Urinary bladder (tissue), 4 donors: ENCODE measurements at places on chromosomes 3 and 15. TPM values are rescaled to one million over a fixed set of nuclear protein-coding genes. Genes with fewer than 3 reads are reported as not detected.

- DNase-seq: no peak
Measured at GRCh38 chr3:171811295-171811912, 1.1 kb upstream of the PLD1 start.

GRCh38 chr15:39433376-39433775, 147.5 kb upstream of the THBS1 start:
- no peak for DNase-seq

DNA sequence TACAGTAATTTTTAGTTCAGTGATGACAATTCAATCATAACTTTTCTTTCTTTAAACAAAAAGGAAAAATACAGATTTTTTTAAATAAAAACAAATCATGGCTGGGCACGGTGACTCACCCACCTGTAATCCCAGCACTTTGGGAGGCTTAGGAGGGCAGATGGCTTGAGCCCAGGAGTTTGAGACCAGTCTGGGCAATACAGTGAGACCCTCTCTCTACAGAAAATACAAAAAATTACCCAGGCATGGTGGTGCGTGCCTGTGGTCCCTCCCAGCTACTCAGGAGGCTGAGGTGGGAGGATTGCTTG, 25.6 kb upstream of the ATG7 start:
- no peak for DNase-seq

DNA sequence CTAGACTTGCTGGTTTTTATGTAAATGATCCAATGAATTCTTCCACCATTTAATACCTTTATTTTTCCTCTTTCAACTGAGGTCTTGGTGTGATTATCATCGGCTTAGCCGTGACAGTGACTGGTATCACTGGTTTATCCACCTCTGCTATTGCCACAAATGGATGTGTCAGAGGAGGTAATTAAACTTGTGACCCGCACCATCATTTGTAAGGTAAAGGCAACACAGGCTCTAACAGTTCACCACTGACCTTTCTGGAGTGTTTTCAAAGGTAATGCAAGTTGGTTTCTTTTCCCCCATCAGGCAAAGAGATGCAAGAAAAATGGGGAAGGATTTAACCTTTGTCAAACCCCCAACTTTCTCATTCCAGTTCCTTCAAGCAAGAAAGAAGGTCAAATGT, 19.7 kb downstream of the SLC12A1 start:
- DNase-seq: no peak

DNA sequence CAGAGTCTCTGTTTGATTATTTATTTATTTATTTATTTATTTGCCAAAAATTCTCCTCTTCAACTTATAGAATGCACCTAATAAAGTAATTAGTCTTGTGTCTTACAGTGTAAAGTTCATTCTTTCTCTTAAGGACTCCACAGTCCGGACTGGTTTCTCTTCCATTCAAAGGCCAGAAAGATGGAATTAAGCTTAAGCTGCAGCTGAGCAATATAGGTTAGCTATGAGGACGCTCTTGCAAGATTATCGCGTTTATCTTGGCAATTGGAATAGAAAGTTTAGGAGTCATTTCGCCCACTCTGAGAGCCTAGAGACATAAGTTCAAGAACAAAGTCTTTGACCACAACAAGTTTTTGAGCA, 15.0 kb downstream of the TAGLN3 start:
- DNase-seq: no peak

DNA sequence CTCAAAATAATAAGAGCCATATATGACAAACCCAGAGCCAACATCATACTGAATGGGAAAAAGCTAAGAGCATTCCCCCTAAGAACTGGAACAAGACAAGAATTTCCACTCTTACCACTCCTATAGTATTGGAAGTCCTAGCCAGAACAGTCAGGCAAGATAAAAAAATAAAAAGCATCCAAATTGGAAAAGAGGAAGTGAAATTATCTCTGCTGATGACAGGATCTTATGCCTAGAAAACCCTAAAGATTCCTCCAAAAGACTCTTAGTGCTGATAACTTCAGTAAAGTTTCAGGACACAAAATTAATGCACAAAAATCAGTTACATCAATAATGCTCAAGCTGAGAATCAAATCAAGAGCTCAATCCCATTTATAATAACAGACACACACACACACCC, 45.9 kb upstream of the SLC2A2 start:
- no peak for DNase-seq

DNA sequence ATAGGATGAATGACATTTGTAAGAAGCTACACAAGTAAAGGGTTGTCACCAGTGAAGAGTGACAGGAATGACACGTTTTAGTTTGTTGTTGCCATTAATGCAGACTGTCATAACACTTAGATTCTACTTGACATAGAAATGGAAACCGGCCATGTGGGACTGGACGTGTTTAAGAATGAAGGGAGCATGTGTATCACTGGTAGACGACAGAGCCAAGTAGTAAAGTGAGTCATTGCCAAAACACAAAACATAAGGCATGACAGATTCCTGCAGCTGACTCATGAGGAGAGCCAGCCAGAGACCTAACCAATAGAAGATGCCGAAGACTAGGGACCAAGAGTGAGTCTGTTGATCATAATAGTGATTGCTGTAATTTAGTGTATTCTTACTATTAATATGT, 106.2 kb upstream of the PLAAT1 start:
- DNase-seq: no peak

DNA sequence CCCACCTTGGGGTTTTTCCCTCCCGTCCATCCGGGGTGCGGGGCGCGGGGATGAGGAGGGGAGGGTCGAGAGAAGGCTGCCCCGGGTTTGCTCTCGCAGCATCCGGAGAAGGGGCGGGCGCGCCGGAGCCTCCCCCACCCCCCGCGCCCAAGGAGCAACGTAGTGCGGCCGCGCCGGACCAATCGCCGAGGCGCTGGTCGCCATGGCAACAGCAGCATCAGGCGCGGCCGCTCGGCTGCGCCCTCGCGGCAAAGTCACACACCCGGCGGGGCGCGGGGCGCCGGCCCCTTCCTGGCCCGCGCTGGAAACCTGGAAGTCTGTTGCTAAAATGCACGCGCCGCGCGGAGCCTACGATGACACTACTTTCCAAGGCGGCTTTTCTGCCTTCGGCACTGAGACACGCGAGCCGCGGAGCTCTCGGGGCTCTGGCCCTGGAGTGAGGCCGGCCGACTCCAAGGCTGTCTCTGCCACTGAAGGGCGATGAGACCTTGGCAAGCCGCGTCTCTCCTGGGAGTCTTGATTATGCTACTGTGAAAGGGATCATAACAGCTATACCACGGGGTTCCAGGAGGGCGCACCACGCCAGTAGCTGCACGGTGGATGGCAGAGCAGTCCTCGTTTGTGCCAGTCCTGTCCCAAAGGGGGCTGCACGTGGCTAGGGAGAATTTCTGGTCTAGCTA, at the start of gene IQSEC1:
TSS of gene IQSEC1 (minus strand) at position 104 of the 680 bp plus-strand sequence. CDS start 415 bp downstream, outside the sequence.
- DNase-seq: no peak

- no peak for DNase-seq
Measured at GRCh38 chr15:99098991-99099390, 5.9 kb upstream of the SYNM start.

GRCh38 chr3:159894386-159894785, 94.2 kb upstream of the IL12A start:
- no peak for DNase-seq

DNA sequence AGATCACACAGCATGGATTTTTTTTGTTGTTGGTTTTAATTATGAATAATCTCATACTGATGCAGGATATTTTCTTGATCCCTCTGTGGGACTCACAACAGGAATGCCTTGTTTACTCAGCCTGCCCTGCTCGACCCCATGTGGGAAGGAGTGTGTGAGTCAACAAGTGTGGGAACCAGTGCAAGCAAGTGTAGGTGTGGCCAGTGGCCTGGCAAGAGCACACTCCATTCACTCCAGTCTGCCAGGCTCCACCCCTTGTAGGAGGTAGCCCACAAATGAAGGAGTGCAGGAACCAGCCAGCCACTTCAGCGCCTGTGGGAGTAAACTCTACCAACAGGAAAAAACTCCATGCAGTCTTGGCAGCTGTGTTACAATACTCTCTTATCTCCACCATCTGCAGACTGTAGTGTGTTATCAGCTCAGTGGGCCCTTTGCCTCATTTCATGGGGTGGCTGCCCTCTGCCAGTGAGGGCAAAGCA, 393.6 kb downstream of the OTOL1 start:
- no peak for DNase-seq

Gene FETUB
- total RNA-seq: not detected

Gene RUBCN
- 7.9 TPM for total RNA-seq

Gene GPR62
- total RNA-seq: not detected

Gene H1-8
- total RNA-seq: not detected

DNA sequence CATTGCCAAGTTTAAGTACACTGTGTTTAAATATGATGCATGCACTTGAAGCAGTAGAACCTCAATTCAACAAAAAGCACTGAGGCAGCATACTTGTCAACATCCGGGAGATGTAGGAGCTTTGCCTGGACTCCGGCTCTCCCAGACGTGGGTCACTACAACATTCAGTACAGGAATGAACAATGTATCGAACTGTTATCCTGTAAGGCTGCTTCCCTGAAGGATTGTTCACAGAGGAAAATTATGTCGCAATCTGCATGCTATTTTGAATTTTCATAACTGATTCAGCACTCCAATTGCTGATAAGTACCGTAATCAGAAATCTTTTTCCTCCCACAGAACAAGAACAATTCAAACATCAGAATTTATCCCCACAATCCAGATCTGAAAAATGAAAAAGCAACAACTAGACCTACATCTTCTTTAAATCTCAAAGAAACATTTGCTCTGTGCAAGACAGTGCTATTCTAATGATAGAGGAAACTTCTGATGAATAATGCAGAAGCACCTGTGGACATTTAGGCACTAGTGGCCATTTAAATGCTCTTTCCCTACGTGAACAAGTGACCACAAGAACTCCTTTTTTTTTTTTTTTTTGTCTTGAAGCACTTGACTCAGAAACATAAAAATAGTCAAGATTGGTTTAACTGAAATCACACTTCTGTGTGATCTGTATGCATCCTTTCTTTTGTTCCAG, 113.4 kb downstream of the PLCH1 start:
- no peak for DNase-seq

Gene CERS3
- total RNA-seq: 2.3 TPM

Gene TMCO5A
- not detected for total RNA-seq

Gene KCNH8
- total RNA-seq: 1.5 TPM

- DNase-seq: no peak
Measured at GRCh38 chr3:28651159-28651558, 302.5 kb upstream of the AZI2 start.

Gene SKOR1
- total RNA-seq: 0.21 TPM

DNA sequence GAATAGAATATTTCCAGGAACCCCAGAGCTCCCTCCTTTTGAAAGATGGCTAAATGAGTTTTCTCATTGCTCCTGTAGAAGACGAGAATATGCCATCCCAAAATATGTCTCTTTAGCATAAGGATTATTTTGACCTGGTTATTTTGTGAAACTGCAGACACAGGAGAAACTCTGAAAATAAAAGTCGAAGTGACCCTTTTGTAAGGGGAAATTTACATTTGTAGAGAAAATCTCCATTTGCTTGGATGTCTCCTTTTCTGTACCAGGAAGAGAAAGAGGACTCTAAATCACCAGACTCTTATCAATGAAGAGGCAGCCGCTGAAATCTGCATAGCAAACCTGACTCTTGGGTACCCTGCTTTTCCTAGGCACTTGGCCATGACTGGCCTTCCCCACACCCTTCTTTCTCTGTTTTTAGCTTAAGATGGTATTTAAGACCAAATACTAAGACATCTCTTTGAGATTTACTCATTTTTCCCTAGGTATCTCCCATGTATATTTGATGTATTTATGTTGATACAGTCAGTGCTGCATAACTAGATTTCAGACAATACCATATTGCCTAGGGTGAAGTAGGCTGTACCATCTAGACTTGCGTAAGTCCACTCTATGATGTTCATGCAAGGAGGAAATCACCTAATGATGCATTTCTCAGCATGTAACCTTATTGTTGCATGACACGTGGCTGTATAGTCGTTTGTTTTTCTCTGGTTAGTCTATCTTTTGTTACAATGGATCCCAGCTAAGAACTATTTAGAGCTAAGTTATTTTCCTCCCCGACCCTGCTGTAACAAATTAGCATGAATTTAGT, 98.2 kb upstream of the UBE3A start:
- DNase-seq: no peak

- no peak for DNase-seq
Measured at GRCh38 chr3:15264486-15264885, 58.4 kb downstream of the CAPN7 start.

Gene MLH1
- total RNA-seq: 66.9 TPM

GRCh38 chr3:127614928-127615589, 13.9 kb upstream of the PODXL2 start:
- DNase-seq: no peak

- no peak for DNase-seq
Measured at GRCh38 chr15:101169495-101170071, 82.3 kb downstream of the CHSY1 start.

Gene RAF1
- total RNA-seq: 107 TPM

Gene IL20RB
- total RNA-seq: 0.42 TPM

DNA sequence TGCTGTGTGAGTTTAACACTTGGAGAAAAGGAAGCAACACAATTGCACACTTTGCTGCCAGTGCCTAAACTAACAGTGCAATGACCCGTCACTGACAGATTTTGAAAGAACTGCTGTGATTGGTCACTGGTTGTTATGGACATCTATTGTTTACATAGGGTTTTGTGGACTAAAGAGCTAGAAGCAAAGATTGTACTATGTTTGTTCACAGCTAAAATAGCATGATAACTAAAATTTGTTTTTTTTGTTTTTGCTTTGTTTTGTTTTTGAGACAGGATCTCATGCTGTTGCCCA, 112.4 kb upstream of the GOLGA8J start:
- no peak for DNase-seq

- DNase-seq: no peak
Measured at GRCh38 chr3:7328339-7328738, 467.4 kb downstream of the GRM7 start.

GRCh38 chr3:119305286-119305685, 11.1 kb downstream of the ARHGAP31 start:
- DNase-seq: no peak

Gene AZI2
- 115 TPM for total RNA-seq

Gene MAPK6
- total RNA-seq: 50.8 TPM

DNA sequence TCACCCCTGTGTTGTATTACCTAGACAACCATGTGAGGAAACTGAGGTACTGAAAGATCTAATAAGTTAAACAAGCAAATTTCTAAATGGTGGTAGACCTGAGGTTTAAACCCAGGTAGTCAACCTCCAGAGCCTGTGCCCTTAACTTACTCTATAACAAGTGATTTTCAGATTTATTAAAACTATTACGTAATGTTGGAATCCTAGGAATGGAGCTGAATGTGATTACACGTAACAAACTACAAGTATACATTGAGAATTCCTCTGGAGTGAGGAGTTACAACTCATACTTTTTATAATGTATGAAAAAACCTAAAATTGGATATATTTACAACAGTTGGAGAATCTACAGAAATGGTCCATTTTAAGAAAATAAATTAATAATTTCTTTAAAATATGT, 18.0 kb downstream of the FAM98B start:
- DNase-seq: no peak

- no peak for DNase-seq
Measured at GRCh38 chr3:73966733-73967132, 342.0 kb upstream of the PDZRN3 start.

GRCh38 chr15:44490622-44491021, 46.3 kb upstream of the EIF3J start:
- no peak for DNase-seq

Gene PATL2
- total RNA-seq: 1.7 TPM

- no peak for DNase-seq
Measured at GRCh38 chr3:128814060-128814459, 65.4 kb upstream of the ACAD9 start.
